ENCODE measurements at places on chromosomes 12 and 14. TPM values are rescaled to one million over a fixed set of nuclear protein-coding genes. Genes with fewer than 3 reads are reported as not detected.

The TAS2R43 gene
- total RNA-seq = not detected

DNA sequence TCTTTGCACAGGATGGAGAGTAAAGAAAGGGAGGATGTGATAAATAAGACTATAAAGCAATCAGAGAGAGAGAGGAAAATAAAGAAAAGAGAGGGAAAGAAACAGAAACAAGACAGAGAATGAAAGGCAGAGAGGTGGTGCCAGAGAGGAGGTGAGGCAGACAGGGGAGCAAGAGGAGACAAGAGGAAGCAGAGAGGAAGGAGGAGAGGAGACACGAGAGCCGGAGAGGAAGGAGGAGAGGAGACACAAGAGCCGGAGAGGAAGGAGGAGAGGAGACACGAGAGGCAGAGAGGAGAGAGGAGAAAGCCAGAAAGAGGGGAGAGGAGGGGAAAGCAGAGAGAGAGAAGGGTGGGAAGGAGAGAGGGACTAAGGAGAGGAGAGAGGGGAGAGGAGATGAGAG is 125.2 kb downstream of the PAPOLA start:
- DNase-seq = no peak

DNA sequence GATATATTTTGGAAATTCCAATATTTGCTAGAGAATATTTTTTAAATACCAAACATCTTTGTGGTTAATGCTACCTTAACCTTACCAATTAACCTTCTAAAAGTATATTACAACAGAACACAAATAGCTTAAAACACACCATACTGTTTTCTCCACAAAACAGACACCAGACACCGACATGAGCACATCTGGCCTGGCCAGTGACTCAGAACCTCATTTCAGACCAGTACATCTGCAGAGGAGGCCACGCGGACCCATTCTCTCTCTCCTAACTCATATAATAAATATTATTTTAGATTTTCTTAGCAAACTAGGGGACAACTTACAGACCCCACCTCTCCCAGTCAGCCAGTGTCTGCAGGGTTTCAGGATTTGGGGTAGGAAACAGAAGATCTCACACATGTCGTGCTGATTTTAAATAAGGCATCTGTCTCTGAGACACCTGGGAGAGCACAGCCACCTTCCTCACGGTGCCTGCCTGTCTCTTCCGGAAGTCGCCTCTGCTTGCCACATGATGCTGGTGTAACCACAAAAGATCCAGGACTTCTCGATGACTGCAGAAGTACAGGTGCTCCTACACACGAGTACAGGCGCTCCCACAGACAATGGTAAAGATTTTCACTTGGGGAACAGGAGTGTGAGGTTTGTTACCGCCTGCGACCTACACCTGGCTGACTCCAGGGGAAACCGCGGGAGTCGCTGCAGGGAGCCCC is 9.7 kb upstream of the ANKLE2 start:
- no peak for DNase-seq

DNA sequence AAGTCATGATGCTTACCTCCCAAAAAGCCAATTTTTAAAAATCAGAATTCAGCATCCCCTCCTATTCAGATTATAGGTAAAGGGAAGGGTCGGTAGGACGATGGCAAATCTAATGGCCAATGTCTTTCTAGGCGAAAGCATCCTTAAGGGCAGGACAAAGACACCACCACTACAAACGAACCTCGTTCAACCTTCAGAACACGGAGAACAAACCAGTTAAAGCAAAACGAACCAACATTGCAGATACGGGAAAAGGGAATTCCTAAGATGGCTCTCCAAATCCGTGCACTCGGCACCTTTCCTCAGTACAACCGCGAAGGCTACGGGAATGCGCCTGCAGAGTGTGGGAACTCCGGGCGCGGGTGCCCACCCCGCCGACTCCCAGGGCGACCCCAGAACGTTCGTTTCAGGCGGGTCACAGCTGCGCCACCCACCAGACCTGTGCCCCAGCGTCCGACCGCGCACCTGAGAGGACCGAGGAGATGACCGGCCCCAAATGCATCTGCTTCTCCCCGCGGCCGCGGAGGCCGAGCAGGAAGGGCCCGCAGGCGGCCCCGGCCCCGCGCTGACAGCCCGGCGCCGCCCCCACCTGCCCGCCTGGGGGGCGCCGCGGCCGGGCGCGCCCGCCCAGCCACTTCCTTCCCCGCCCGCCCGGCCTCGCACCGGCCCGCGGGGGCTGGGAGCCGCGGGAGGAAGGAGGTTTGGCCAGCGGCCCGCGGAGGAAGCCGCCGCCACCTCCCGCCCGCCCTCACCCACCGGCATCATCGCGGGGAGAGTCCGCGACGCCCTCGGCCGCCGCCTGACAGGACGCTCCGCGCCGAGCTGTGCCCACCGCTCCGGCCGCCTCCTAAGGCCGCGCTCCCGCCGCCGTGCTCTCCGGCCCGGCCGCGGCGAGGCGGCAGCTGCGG is 578 bp downstream of the PPP1R13B start:
- peak; percentile 29 for DNase-seq

DNA sequence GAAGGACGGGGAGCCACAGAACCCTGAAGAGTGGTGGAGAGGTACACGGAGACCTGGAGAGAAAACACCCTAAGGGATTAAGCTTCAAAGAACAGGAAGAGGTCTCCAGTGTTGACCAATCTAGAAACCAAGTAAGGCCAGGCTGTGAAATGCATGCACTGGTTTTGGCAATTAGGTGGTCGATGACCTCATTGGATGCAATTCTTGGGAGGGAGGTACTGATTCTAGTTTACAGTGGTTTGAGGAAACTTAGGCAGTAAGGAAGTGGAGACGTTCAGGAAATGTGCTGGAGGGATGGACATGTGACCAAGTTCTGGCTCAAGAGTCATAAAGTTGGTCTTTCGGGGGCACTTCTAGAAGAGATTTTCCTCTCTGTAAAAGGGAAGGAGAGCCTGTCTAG is 91.3 kb upstream of the CEP83 start:
- DNase-seq = no peak

Measured in renal cortical epithelial cell (primary cell).